H7 (cell line): ENCODE measurements at places on chromosomes 2 and 18. TPM values are rescaled to one million over a fixed set of nuclear protein-coding genes. Genes with fewer than 3 reads are reported as not detected.

DNA sequence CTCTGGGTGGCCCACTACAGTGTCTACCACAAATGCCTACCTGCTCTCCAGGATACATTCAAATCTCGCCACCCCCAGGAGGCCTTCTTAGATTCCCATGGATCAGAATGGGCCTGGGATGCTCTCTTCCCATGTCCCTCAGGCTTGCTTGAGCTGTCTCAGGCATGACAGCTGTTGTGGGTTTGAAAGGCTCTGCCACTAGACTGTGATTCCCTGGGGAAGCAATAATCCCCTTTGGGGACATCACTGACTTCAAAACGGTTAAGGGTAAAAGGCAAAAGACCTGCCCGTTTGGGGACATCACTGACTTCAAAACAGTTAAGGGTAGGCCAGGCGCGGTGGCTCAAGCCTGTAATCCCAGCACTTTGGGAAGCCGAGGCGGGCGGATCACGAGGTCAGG, 35.8 kb upstream of the ZNF516 start:
- no peak for DNase-seq

DNA sequence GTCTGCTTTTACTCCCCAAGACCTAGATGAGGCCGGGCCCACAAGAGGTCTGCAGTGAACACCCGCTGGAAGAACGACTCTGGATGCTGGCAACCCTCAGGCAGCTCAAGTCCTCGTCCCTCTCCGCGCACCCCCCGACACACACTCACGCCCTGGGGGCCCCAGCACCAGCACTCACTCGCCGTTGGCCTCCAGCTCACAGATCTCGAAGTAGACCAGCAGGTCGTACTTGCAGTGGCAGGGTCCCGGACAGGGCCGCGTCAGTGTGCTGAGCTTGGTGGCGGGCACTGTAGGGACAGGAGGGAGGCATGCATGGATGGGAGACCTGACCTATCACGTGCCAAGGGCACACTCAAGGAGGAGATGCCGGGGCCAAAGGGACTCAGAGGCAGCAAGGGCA, 49.4 kb downstream of the AQP12A start:
- DNase-seq = no peak

The VWA3B gene
- 1.0 TPM in 1 of 2 replicates, not detected in the other for total RNA-seq

The WNT6 gene
- not detected in 2 replicates for total RNA-seq

GRCh38 chr18:40058811-40059570, 1896.0 kb upstream of the PIK3C3 start:
- no peak for DNase-seq

DNA sequence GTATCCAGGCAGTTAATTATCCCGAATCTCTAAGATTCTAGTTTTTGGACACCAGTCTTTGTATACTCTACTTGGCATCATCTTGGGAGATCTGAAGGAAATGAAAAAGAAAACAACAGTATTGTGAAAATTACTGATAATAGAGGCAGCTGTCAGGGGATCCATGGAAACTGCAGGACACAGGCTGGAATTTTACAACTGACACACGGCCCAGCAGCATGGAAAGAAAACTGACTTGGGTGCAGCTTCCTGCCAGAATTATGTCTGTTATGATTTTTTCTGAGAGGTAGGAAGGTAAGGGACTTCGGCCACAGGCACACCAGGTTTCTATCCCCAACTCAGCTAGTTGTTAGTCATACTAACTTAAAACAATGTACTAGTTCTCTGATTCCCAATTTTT, 57.7 kb upstream of the ERBB4 start:
- no peak for DNase-seq

The MC5R gene
- total RNA-seq = 0.37 TPM in 1 of 2 replicates, not detected in the other

The CYP27C1 gene
- total RNA-seq = 0.59 and 0.83 TPM in 2 replicates

GRCh38 chr2:108942231-108942825, 46.7 kb downstream of the EDAR start:
- no peak for DNase-seq

The PARD6G gene
- total RNA-seq = 4.4 and 6.3 TPM in 2 replicates

- DNase-seq = no peak
Observed at GRCh38 chr18:44358402-44358801, 322.3 kb upstream of the SETBP1 start.

DNA sequence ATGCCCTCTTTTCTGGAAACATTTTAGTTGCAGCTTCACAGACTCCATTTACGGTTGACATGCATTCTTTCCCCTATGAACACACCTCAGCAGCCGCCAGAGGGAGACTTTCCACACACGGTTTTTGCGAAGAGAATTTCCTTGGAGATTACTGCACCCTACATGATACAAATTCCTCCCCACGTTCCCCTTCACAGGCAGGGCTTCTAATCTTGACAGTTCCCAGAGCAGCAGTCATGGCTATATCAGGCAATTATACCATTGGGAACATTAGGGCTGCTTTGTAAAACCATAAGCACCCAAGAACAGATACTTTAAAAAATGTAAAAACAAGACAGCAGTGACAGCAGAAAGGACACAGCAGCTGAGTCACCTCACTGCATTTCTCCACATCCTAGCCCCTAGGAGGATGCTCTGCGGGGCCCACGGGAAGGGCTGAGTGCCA, 253.8 kb downstream of the TGIF1 start:
- DNase-seq = peak; percentile 68

DNA sequence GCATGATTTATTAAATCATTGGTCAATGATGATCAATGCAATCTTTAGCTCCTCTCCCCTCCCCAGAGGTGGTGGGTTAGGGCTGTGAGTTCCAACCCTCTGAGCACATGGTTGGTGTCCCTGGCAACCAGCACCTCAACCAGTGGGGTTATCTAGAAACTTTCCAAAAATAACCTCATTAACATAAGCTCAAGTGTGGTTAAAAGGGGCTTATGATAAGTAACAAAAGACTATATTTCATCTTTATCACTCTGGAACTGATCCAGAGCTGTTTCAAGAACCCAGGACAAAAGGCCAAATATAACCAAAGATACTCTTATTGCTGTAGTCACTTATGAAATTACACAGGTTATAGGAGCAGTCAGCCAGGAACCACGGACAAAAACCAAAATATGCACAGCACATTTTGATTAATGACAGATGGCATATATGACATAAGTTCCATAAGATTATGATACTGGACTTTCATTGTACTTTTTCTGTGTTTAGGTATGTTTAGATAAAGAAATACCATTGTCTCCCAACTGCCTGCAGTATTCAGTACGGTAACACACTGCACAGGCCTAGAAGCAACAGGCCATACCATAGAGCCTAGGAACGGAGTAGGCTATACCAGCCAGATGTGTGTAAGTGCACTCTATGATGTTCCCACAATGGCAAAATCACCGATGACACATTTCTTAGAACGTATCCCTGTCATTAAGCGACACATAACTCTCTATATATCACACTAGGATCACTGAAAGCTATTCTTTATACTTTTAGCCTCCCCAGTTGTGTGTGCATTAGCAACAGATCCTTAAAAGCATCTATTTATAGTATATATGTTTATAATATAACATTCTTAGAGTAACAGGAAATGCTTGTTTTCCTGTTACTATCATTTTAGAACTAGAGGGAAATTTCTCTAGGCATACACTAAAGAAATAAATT, 31.9 kb downstream of the KIDINS220 start:
- DNase-seq = no peak

DNA sequence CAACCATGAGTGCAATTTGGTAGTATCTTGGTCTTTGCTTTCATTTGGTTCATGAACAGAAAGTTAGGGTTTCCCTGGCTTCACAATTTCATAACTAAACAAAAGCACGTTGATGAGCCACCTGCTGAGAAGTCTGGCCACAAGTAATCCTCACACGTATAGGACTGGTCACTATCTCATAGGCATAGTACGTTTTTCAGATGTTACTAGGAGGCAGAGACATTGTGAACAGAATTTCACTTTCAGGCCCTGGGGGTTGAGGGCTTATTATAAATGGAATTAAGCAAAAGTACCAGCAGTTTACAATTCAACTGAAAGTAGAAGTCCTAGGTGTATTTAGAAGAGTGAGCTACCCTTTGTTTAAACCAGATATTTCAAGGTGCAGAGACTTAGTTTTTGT, 277.1 kb downstream of the ALPK2 start:
- DNase-seq = no peak

DNA sequence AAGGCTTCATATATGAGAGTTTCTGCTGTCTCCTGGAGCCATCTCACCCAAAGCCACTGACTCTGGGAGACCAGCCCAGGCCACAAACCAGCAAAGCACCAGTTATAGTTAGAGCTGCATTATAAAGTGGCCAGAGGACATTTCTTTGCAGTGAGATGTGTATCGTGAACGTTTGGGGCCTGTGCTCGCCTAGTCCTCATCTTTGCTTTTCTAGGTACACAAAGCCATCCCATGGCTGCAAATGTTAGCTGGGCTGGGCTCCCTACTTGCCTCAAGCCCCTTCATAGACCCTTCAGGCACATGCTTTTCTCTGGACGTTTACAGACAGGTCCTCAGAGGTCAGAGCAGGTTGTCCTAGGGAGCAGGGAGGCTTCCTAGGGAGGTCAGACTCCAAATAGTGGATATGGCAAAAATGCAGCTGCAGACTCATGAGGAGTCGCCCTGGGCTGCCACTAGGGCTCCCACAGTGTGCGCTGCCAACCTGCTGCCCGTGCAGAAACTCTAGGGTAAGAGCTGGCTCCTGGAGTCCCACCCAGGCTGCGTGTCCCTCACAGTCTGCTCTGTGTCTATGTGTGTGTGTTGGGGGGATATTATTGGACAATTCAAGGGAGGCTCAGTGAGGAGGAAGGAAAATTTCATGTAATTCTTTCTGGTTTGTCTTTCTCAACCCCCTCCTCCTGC, 141.0 kb downstream of the RPIA start:
- no peak for DNase-seq

GRCh38 chr2:22995576-22995975, 389.4 kb upstream of the KLHL29 start:
- no peak for DNase-seq

DNA sequence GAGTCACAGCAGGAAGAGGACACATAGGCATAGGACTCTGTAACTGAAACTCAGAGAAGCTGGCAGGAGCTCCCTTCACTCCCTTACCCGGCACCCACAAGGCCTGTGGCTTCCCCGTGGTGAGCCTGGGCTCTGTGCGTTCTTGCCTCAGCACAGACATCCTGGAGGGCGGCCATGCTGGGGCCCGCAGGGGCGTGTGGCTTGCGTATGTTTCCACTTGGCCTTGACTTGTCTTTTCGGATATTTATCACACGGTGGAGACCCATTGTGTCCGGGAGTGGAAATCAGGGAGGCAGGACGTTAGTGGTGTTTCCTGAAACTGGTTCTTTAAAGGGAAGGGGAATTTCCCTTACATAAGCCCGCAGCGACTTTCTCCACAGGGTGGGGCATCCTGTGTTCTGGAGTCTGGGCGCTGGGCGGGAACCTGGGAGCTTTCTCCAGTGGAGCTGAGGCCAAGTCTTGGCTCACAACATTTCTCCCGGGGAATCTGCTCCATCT, 49.9 kb upstream of the EML6 start:
- no peak for DNase-seq

DNA sequence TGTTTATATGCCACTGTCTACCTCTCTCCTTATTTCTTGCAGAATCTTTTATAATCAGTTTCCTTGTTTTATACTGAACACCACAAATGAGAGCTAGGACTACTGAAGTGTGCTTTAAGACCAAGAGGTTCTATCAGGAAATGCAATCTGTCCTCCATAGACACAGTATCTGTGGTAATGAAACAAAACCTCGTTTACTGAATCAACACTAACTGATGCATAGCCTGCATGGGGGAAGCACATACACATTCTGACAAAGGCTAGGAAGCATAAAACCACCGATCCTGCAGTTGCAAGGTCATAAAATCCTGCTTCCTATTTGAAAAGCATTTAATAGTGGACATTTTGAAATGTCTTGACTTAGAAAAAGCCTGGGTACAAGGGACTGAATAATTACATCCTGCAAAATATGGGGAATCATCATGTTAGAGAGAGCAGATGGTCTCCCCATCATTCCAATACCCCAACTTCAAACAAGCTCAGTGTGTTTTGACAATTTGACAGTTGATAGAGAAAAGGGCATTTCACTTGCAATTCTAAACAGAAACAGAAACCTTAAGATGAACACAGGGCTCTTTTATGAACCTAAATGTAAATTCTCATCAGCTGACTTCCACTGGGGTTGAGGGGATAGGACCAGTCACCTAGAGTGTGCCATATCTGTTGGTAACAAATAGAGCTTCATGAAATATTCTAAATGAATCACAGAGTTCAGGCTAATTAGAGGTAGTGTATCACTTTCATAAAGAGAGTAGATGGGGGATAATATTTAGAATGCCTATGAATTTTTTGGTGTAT, 1845.6 kb upstream of the PIK3C3 start:
- no peak for DNase-seq

DNA sequence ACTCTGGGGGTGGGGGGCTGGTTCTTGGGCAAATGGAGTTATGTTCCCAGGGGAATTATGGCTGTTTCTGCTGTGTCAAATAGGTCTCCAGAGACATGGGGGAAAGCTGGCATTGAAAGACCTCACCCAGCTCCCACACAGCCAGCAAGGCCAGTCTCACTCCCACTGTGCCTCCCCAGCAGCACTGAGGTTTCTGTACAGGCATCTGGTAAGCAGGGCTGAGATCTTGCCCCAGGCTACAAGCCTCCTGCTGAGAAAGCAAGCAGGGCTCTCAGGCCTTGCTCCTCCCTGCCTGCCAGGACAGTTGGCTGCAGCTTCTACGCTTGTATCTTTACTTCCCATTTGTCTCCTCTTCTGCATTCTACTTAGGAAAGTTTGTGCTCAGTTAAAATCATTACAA, 50.5 kb upstream of the FHOD3 start:
- DNase-seq = no peak

DNA sequence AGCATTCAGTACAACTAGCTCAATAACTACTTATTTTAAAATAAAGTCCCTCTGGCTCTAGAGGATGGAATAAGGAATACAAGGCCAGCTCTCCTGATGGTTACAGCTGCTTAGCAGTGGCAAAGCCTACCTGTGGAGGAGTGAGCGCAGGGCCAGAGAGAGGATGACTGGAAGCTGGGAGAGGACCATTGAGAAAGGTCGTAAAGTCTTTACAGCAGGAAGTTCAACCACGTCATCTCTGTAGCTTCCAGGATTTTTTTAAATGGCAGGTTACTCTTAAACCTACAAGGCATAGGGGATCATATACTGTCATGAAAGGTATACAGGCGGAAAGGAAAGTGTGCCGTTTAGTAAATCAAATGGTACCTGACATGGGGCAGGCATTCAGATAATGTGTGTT, 26.3 kb downstream of the ANXA4 start:
- DNase-seq = no peak

DNA sequence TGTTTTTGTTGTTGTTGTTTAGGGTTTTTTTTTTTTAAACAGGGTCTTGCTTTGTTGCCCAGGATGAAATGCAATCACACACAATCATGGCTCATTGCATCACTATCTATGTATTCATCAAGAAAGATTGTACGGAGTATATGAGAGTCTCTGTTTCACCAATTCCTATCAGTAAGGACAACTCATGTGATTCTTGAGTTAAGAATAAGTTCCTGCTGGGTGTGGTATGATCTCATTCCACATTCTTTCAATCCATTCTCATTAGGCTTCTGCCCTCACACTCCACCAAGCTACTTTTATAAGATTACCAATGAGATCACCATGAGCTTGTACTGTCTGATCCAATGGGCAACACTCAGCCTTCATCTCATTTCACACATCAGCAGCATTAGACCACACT, 9.1 kb upstream of the AP1S3 start:
- DNase-seq = no peak

The RGPD4 gene
- total RNA-seq = not detected in 2 replicates

The RNF152 gene
- 8.8 and 8.9 TPM in 2 replicates for total RNA-seq
